ENCODE measurements at places on chromosomes 16 and 17. TPM values are rescaled to one million over a fixed set of nuclear protein-coding genes. Genes with fewer than 3 reads are reported as not detected.

The ANKFN1 gene
- not detected for total RNA-seq

DNA sequence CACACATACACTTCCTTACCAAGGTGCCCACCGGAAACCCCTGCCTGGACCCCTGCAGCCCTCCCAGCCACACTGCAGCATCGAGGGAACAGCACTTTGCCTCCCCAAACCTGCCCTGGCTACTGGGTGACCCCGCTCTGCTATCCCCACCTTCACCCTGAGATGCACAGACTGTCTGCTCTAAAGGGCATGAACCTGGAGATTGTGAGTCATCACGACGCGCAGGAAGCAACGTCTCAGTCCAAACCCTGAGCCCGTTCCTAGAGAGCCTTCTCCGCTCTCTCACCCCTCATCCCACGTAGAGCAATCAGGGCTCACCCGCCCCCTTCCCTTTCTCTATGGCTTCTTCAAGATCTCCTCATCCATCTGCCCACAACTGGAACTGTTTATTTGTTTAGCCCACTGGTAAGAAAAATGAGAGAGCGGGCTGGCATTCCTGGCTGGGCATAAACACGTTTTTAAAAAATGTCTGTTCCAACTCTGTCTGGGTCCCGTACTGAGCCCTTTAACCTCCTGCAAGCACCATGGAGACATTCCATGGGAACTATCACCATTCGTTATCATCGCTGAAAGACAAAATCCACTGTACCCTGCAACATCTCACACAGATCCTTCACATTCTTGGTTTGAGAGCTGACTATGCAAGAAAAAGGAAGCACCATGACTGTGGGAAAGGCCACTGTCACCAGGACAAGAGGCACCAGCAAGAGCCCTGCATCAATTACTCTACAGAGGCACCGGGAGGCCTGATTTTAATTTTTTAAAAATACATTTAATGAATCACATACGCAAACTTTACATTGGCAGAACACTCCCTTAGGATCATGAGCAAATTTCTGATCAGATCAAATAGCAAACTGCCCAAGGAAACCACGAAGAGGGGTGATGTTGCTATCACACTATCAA lies 28.2 kb downstream of the ZFHX3 start:
- no peak overlapping the region for H3K4me3 ChIP-seq
- no peak overlapping the region for H3K27ac ChIP-seq
- no peaks in the 10 kb centered on the region for H3K36me3 ChIP-seq
- no peaks in the 10 kb centered on the region for H3K27me3 ChIP-seq
- peaks cover 18% of the 10 kb centered on the region for H3K4me1 ChIP-seq
- no peak for DNase-seq

DNA sequence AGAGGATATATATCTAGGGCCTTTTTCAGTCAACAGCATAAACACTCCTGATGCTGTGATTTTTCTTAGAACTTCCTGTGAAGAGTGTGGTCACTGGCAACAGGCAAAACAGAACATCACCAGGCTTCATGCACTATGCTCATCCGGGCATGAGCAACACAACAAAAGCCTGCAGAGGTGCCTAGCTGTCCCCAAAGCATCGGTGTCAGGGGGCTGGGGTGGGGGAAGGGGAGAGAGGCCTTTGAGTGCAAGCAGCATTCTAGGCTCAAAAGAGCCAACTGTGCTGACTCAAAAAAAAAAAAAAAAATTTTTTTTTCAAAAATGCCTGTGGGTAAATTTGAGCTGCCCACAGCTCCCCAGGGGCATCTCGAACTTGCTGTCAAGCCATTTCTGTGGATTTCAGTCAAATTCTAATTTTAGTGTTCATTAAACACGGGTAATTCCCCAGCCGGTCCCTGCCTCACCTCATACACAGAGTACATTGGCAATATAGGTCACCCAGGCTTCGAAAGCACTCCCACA lies 194.6 kb upstream of the DYNLRB2 start:
- H3K4me1 ChIP-seq, result peaks cover 8% of the 10 kb centered on the region
- H3K4me3 ChIP-seq, result no peak overlapping the region
- peaks cover 6% of the 10 kb centered on the region for H3K27me3 ChIP-seq
- no peaks in the 10 kb centered on the region for H3K36me3 ChIP-seq

The MYH1 gene
- total RNA-seq, result not detected

DNA sequence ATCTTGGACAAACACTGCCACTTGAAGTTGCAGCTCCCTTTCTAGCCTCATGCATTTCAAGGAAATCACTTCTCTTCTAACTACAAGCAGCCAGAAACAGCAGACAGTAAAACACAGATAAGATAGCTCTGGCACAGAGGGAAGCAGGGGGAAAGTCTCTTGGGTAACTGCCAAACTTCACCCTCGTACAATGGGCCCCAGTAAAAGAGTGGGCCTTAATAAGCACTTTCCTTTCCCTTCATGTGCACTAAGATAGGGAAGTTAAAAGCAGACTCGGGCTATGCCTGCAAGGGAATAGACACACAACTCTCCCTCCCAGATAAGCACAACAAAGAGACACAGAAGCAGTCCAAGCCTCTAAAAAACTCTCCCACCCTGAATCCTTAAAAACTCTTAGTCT lies 4.2 kb upstream of the KRTAP4-5 start:
- no peaks in the 10 kb centered on the region for H3K4me1 ChIP-seq
- no peak overlapping the region for H3K27ac ChIP-seq
- H3K27me3 ChIP-seq, result peaks cover 33% of the 10 kb centered on the region

Data from activated B cell treated with CpG ODN at 0.5 μM for 24 hours (primary cell).